ENCODE measurements at places on chromosomes 12 and 14.
A peak's percentile ranks its signal among the peaks of the same experiment; 100 is the strongest.

GRCh38 chr12:48045965-48046518 lies 41.8 kb upstream of the COL2A1 start:
- DNase-seq = no peak

- DNase-seq = no peak
Measured at GRCh38 chr12:67388331-67389138, 119.4 kb downstream of the CAND1 start.

GRCh38 chr12:96193725-96194575 lies at the start of gene ELK3:
Gene ELK3, plus strand, starts transcription at chr12:96194375.
- DNase-seq = peak; percentile 68

DNA sequence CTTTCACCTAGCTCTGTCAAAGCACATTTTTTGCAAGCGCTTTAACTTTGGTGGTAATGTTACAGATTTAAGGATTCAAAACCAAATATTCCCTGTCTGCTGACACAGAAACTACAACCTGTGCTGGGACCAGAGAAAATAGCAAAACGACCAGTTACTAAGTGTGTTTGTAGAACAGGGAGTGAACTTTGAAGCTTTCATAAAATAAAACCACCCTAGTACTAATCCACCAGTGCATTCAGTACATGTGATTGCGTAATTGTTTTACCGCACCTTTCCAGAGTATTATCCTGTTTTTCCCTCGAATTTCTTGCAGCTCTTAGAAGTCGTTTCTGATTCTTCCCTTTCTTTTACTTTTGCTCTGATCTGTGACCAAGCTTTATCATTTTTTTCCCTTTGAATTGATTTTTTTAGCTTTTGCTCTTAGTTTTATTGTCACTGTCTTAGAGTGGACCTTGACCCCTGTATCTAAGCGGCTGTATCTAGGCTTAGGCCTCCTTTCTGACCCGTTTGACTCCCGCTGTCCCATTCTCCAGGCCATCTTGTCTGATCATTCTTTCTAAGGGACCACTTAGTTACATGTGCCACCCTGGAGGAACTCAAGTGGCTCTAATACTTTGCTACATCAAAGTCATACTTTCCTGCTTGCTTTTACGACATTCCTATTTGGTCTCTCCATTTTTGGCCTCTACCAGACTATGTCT lies 429.4 kb downstream of the PCNX1 start:
- no peak for DNase-seq

DNA sequence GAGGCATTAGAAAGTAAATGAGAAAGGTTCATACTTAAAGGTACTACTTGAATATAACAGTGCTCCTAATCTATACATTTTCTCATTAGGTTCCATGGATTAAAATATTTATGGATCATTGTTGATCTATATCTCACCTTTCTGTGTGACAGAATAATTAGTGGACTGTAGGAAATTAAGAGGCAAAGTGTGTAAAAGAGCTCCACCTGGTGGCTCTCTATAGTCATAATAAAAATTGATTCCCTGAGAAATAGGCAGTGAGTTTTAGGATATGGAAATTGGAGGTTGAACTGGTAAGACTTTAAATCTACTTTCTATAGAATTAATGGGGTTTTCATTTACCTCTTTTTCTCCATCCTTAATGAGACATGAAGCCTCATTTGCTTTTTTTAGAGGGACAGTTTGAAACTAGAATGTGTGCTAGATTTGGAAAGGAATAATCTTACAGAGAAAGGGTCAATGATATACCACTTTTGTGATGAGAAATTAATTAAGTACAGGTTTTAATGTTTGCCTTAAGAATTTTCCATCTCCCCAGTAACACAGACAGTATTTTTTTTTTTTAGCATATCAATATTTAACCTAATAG lies 11.8 kb upstream of the DERA start:
- peak; percentile 30 for DNase-seq

DNA sequence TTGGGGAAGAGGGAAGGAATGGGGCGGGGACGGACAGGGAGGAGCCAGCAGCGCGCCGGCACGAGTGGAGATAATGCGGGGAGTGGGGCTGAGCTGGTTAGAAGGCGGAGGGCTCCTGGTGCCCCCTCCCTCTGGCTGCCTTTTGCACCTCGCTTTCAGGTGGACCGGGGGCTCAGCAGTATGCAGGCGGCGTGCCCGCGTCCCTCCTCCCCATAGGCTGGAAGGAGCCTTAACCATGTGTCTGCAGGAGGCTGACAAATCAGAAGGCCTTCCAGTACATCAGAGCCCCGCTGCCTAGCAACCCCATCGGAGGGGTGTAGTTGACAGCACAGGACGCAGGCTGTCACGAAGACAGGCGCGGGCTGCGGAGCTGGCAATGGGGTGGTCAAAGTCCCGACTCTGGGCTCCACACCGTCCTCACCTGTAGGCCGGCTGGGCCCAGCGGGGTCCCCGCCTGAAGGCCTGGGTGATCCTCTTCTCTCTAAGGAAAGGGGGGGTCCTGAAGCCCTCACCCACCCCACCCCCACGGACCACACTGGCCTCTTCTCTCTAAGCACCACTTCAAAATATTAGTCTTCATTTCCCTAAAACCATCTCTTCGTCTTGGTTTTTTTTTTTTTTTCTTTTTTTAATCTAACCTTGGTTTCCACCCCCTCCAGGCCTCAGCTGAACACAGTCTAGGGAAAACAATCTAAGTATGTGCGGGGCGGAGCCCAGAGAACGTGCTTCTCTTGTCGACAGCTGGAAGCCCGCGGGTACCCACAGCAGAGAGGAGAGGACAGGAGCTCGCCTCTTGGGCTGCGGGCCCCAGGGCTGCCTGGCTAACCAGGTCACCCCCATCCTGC lies 44.5 kb downstream of the KDM2B start:
- no peak for DNase-seq

- no peak for DNase-seq
Measured at GRCh38 chr12:123681605-123682004, 10.7 kb downstream of the TCTN2 start.

DNA sequence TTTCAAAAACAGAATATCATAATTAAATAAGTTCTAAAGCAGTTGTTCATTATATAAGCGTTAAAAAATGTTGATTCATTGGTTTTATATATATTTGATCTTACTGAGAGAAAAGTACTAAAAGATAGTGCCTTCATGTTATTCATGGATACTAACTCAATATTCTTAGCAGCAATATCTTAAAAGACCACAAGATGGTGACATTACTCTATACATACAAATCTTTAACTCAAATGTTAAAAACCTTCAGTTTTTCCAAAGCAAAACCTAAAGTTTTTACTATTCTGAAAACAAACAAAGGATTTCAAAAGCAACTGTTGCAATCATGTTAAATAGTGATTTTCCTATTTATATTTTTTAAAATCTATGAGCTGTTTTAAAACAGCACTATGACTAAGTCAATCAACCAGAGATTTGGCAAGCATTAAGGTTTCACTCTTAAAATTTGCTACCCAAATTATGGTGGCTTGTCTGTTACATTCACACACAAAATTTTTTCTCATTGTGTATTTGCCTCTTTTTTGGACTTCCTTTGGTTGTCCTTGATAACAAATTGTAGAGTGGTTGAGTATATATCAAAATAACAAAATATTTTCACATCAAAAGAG lies 50.1 kb upstream of the RERGL start:
- peak; percentile 10 for DNase-seq

DNA sequence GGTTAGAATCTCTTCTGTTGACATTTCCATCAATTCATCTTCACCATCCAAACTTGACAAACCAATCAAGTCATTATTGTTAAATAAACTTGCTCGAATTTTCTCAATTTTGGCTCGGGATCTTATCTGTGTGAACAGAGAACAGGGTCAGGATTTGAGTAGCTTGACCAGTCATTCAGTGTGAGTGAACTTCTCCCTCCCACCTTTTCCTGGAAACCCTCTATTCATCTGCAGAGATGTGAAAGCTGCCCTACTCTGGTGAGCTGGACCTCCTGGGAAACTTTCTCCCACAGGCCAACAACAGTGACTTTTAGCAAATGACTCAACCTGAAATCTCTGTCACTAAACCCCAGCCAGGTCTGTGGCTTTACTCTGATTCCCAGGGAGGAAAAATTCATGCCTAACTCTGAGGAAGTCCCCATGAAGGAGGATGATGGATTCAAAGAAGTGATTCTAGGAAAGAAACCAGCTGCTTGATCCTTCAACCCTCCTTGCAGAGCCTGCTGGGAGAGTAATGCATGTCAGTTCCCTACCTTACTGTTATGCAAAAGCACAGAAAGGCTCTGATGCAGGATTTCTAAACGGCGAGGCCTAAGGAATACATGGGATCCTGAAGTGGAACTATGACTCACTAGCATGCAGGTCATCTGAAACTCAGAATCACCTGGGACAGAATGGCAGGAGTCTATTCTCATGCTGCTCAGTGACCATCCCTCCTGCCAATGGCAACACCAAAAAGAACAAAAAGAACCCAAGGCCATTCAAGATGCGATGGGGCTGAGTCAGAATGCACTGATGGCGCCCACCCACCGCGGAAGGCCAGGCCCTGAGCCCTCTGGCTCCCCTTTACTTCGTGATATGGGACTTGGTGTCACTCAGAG lies 58.0 kb downstream of the TRAFD1 start:
- peak; percentile 71 for DNase-seq

DNA sequence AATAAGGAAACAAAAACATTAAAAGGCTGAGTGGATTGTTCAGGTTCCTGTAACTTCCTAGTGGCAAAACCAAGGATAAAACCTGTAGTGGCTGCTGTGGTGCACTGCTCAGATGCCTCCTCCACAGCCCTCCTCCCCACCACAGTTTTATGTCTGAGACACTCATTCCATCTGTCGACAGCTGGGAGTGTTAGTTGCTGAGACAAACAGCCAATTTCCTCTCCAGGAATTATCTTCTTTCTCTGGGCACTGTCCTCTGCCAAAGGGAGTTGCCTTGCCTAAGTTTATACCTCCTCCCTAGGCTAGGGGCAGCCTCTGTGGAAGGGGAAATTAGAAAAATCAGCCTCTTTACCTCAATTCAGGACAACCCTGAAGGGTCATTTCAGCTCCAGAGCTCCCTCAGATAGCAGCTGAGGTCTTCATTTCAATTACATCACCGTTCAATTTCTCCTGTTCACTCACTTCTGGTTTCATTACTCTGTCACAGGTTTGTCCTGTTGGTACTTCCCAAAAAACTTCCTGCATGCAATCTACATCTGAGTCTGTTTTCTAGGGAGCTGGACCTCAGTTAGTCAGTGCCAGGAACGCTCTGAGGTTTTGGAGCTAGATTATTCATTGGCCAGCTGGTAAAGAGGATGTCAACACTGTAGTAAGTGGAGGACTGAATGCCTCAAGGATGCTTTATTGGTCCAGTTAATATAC lies 74.9 kb upstream of the ATP2B1 start:
- DNase-seq = no peak

DNA sequence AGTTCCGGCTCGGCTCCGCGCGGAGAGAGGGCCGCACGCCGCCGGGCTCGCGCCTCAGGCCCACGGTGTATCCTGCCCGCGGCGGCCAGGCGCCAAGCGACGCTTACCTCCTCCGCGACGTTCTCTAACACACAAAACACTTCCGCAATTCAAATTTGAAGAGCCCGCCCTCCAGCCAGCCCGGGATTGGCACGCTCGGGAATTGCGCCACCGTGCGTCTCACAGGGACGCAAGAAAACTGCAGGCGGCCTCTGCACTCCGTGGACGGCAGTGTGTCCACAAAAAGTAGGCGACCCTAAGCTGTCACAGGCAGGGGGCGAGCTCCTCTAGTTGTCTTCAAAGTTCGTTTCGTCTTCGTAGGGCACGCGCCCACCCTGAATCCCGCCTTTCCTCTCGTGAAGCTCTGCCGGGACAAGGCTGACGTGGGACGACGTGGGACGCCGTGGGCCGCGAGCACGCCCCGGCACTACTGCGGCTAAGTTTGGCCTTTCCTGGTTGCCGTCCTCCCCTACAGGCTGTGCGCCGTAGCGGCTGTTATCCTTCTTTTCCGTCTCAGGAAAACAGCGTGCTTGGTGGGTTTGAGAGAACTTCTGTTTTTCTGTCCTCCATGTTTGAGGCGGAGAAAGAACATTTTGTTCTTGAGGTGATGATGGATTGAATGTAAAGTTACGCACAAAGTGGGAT lies at the start of gene MIS18BP1:
Gene MIS18BP1 (minus strand): TSS at position 133 of the 684 bp plus-strand sequence. CDS start 5,916 bp downstream, outside the sequence.
- peak; percentile 97 for DNase-seq

DNA sequence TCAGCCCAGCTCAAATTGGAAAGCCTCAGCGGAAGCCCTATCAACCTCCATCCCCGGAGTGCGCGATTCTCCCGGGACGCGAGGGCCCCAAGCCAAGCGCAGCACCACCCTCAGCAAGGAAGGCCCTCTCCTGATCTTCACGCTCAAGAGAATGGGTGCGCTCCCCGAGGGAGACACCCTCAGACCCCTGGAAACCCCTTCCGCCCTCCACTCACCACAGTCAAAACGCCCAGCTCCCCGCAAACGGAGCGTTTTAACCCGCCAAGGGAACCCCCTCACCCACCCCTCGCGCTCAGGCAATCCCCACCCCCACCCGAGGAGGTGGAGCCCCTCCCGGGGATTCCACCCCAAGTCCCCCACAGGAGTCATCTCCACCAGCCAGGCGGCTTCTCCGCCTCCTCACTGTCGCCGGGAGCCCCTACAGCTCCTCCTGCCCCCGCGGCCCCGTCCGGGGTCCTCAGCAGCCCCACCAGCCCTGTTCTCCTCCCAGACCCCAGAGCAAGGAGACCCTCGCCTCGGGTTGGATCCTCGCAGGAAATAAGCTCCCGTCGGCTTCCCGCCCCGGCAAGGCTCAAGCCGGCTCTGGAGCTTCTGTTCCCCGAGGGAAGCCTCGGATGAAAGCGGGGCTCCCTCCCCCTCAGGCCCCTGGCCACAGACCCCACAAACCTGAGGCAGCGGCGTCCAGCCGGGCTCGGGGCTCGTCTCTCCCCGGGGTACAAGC lies 507 bp downstream of the BAZ2A start:
- no peak for DNase-seq

DNA sequence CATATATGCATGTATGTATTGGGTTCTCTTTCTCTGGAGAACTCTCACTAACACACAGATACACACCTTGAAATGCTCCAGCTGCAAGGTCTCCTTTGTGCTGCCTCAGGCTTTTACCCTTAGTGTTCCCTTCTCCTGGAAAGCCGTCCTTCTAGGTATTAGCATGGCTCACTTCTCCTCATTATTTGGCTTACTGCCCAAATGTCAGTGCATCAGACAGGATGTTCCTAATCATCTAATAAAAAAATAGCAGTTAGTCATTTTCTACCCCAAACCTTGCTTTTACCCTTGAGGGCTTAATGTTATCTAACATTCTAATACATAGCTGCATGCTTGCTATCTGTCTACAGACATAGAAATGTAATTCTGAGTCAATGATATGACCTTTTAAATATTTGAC lies 109.0 kb upstream of the SLC16A7 start:
- DNase-seq = no peak

- DNase-seq = no peak
Measured at GRCh38 chr14:102591372-102591943, 991 bp upstream of the RCOR1 start.

GRCh38 chr14:74977901-74978385 lies 22.5 kb upstream of the PGF start:
- no peak for DNase-seq

GRCh38 chr12:129076441-129077320 lies 223.4 kb downstream of the GLT1D1 start:
- DNase-seq = no peak

- no peak for DNase-seq
Measured at GRCh38 chr12:21553329-21553675, 27.2 kb downstream of the SPX start.

GRCh38 chr14:79293482-79294177 lies 917.7 kb downstream of the DIO2 start:
- no peak for DNase-seq
